ENCODE measurements at places on chromosomes 6 and 20.

- DNase-seq: no peak
These were observed 613 bp upstream of the SASH1 start for GRCh38 chr6:148342100-148342349.

DNA sequence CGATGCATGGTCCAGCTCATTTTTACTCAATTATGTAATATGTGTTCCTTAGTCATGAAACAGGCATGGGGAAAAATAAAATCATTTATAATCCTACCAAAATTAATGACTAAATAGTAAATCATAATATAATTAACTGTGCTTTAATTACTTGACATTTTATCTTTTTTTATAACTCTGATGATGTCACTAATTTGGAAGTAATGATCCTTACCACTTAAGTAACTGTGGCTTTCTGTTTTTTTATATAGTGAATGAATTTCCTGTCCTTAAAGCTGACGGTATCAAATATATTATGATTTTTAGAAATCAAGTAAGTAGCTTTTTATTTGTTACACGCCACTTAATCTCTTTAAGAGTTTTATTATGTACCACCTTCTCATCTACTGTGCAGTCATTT, 32.2 kb downstream of the CSE1L start:
- no peak for DNase-seq

- no peak for DNase-seq
These were observed 37.8 kb downstream of the CENPW start for GRCh38 chr6:126377594-126378153.

DNA sequence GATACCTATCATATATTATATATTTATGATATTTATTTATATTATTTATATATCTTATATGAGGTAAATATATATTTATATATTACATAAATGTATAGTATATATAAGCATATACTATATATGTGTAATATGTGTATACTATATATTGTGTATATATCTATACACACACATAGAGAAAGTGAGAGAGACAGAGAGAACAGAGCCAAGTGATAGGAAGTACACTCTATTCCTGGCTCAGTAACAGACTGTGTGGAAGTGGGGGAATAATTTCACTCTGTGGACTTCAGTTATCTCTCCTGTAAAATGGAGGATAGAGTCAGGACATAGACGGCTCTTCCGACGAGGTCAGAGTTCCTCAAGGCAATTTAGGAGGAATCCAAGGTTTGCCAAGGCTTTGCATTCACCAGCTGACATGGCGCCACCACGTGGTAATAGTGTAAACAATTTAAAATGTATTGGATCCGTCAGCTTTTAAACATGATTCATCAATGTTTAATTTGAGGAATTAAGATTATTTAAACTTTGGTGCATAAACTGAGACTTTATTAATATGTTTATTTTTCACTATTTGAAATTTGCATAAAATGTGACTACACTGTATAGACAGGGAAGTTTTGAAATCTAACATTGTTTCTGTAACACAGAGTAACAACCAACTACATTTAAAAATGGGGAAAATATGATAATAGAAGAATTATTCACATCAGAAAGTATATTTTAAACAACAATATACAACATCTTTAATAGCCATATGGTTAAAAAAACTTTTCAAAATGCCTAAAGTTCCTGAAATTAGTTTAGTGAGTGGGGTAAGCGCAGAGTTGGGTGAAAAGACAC, 75.4 kb upstream of the TMEM244 start:
- no peak for DNase-seq

DNA sequence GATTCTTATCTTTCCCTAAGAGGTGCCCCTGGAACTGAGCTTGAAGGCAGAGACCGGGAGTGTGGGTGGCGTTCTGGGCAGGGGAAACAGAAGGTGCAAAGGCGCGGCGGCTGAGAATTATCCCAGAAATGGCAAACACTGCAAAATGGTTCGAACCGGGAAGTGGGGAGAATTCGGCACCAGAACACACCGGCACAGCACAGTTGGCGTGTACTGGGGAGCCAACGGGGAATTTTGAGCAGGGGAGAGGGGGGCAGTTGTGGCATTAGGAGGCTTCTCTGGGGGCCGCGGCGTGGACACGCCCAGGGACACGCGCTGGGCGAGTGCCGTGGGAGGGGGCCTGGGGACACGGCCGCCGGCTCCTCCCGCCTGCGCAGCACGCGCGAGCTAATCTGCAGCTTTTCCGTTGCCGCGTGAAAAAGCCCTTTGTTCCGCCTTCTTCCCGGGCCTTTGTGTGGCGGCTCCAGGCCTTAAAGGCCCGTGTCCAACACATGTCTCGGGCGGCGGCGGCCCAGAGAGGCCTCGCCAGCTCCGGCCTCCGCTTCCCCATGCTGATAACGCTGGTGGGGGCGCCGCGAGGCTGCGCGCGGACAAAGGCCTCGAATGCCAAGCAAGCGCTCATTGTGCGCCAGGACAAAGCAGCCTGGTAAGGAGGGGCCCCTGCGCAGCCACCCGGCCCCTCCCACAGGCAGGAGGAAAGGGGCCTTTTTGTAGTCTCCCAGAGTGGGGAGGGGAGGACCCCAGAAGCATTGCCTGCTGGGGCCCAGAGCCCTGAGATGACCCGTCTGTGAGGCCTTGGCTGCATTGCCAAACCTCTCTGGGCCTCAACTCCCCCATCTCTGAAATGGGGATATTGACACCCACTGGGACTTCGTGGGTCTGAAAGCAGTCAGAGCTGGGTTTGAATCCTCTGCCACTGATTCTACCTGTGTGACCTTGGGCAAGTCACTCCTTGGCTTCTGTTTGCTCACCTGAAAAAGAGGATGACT, 82.8 kb downstream of the CD40 start:
- no peak for DNase-seq

- DNase-seq: no peak
These were observed 67.4 kb upstream of the BMP2 start for GRCh38 chr20:6699921-6700562.

DNA sequence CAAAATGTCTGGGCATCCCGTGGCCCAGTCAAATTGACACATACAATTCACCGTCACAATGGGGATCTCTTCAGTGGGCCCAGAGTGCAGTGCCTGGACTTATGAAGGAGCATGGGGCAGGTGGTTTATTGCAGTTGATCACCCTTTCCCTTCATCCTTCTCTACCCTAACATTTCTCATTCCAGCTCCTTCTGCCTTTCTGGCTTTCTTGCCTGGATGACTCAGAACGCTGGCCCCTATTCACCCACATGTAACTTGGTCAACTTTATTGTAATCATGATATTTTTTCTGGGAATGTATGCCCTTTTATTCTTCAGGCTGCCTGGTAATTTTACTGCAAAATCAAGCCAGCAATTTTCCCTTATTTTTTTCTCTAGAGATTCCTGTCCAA, 179.9 kb upstream of the DTNBP1 start:
- no peak for DNase-seq

DNA sequence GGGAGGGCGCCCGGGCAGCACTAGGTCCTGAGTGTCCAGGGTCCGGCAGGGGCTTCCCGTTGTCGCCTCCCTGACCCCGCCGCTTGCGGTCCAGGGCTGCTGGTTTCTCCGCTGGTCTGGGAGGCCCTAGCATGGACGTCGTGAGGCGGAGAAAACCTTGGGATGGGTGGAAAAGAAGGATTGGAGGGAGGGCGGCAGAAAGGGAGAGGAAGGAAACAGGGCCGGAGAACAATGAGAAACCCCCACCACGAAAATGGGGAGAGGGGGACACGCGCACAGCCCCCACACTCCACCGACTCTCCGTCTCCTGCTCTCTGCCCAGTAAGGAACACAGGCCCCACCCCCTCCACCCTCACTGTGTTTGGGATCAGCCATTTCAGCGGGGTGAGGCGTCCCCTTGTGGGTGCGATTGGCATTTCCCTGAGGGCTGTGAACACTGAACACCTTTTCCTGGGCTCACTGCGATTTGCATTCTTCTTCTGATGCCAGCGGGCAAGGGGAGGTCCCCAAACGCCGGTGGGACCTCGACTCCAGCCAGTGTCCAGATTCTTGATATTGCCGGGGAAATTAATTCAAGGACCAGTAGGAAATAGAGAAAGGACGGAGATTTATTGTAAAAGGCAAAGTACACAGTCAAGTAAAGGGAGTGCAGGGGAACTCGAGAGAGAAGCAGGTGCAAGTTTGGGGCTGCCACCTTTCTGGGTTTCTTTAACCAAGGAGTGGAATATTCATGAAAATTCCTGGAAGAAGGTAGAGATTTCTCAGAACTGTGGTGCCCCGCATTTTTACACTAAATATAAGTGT, 3.3 kb upstream of the RAET1G start:
- peak; percentile 71 for DNase-seq

DNA sequence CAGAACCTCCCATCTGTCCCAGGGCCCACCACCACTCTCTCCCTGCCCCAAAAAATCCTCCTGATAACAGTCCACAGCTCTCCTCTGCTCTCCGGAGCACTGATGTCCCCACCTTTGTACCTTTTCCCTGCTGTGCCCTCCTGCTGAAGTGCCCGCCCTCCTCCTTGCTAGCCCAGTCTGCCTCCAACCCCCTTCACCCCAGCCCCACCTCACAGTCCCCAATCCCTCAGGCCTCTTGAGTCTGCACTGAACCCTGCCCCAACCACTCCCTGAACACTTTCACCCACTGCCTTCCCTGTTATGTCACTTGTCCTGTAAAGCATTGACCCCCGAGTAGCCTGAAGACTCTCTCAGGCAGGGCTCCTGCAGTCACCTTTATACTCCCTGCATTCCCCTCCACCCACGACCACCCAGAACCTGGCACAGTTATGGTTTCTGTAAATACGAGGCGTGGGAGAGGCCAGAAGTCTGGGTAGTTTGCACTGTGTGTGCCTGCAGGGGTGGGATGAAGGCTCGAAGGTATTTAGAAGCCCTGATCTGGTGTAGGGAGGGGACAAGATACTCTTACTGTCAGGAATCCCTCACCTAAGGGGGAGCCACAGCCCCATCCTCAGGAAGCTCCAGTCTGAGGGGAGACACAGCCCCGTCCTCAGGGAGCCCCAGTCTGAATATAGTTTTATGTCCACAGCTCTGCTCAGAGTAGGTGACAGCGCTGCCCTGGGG, 5.4 kb downstream of the GLP1R start:
- DNase-seq: no peak

All from stimulated activated CD8-positive, alpha-beta memory T cell treated with anti-CD3 and anti-CD28 coated beads, Interleukin-4, amount 100 ng/mL, for 24 hours (primary cell).